Fibroblast of the conjunctiva (primary cell): ENCODE measurements at places on chromosomes 1 and 21.
A peak's percentile ranks its signal among the peaks of the same experiment; 100 is the strongest.

- no peak for DNase-seq
Observed at GRCh38 chr1:91707890-91708218, 178.1 kb downstream of the TGFBR3 start.

- DNase-seq = no peak
Observed at GRCh38 chr1:218384581-218384993, 39.5 kb downstream of the TGFB2 start.

- DNase-seq = no peak
Observed at GRCh38 chr1:156616463-156616862, 2.8 kb upstream of the HAPLN2 start.

DNA sequence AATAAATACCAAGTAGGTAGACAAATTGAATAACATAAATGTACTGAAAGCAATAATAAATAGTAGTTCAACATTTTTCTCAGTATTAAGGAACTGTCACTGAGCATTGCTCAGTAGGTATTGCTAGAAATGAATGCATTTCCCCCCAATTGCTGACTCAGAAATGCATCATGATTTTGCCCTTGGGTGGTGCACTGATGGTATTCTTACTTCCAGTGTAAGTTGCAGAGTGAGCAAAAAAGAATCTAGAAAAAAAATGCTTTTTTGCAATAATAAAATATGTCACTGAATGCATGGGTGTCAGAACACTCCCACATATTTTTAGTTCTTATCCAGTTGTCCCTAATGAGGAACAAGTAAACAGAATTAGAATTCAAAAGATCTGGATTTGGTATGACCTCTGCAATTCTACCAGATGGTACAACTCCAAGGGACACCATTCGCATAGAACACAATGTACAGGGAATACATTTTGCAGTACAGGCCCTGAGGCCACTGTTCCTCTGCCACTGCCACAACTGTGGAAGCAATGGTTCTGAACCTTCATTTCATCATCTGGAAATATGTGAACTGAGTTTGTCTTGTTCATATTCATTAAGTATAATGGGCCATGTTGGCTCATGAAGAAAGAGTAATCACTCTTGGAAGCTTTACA is 78.0 kb downstream of the ATP6V1G3 start:
- DNase-seq = no peak

GRCh38 chr1:116698244-116698595 is 30.7 kb upstream of the IGSF3 start:
- DNase-seq = no peak

- no peak for DNase-seq
Observed at GRCh38 chr1:113266788-113267187, 123.5 kb upstream of the MAGI3 start.

- DNase-seq = no peak
Observed at GRCh38 chr21:25375675-25376074, 231.6 kb downstream of the MRPL39 start.

GRCh38 chr1:196734460-196734859 is 40.2 kb upstream of the CFHR3 start:
- no peak for DNase-seq

DNA sequence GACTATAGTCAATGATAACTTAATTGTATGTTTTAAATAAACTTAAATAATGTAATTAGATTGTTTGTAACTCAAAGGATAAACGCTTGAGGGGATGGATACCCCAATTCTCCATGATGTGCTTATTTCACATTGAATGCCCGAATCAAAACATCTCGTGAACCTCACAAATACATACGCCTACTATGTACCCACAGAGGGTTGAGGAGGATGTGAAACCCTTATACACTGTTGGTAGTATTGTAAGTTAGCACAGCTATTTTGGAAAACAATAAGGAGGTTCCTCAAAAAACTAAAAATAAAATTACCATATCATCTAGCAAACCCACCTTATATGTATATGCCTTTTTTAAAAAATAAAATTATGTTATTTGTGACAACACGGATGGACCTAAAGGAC is 198.6 kb downstream of the MRPL39 start:
- no peak for DNase-seq

DNA sequence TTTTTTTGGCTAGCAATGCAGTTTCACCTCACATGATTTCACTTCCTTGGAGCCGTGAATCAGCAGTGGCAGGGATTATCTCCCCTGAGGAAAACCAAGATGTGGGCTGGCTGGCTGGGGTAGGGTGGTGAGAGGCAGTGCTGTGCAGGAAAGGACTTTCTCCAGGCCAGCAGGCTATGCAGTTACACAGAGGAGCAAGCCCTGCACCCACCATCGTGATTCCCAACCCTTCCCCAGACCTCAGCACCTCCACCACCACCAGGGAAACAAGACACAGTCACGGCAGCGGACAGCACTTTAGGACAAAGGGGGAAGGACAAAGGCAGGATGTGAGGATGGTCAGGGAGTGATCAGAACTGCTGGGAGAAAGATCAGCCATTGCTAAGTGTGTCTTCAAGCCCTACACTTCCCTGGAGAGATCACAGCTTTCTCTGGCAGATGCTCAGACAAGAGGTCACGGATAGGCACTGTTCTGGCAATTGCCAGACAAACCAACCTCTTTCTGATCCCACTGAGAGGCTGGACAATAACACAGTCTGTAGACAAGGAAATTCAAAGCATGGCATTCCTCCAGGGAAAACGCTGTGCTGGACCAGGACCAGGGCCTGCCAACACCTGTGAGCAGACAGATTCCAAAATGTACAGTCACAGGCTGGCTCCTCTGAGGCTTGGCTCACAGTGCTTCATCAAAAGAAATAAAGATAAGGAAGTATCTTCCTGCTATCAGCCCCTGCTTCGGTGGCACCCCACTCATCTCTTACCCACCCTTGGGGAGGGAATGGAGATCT is 509.4 kb downstream of the SMYD3 start:
- DNase-seq = no peak

DNA sequence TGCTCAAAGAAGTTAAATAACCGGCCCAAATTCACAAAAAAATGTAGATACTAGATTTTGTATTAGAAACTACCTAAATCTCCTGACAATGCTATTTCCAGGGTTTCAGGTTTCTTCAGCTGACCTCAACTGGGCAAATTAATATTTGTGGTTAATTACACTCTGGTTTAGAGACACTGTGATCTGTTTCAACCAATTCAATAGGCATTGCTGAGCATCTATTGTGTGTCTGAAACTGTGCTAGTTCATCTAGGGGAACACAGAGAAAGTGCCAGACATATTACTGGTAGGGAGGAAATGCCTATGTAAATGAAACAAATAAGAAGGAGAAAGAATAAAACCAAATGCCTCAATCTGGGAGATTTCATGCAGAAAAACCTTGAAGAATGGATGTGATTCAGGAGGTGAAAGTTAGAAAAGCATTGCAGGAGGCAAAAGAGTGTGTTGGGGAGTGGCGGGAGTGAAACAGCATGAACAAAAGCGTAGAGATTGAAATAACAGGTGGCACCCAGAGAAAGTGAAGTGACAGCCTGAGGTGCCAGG is 51.3 kb upstream of the IVNS1ABP start:
- DNase-seq = no peak

DNA sequence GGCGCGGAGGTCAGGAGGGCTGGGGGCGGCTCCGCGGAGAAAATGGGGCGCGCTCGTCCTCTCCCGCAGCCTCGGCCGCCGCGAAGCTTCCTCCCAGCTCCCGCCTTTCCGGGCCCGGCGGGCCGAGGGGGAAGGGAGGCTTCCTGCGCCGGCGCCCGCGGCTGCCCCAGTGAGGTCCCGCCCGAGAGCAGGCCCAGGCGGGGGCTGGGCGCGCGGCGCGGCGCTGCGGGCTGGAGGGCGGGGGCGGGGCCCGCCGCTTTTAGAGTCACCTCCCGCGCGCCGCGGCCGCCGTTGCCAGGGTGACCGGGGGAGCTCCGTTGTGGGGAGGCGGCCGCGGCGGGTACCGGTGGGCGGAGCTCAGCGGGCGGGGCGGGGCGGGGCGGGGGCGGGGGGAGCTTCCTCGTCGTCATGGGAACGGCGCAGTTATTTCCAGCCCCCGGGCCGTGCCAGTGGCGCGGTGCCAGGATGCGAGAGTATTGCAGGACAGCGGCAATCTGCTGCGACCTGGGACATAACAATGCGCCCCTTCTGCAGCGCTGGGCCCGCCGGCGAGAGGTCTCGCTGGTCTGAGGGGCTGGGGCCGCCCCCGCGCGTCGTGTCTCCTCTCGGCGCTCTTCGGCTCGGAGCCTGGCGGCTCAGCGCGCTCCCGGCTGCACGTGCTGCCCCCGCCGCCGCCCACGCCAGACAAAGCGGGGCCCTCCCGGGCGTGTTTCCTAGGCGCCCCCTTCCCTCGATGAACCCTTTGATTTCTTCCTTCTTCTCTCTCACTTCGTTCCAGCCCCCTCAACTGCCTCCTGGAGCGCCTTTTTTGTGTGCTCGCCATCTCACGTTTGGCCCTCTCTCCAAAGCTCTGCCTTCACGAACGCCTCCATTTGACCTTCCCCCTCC is 16.9 kb downstream of the IER5 start:
- DNase-seq = peak; percentile 72

GRCh38 chr1:178871551-178872320 is 859 bp upstream of the ANGPTL1 start:
- no peak for DNase-seq

GRCh38 chr1:76330991-76331603 is 256.6 kb downstream of the ST6GALNAC3 start:
- peak; percentile 72 for DNase-seq

- peak; percentile 67 for DNase-seq
Observed at GRCh38 chr1:12528021-12528852, 89.8 kb downstream of the DHRS3 start.

- peak; percentile 90 for DNase-seq
Observed at GRCh38 chr1:232950197-232951176, at the start of gene NTPCR. Gene NTPCR, plus strand, starts transcription at chr1:232950611. Its CDS starts 100 bp downstream, at chr1:232950711.

DNA sequence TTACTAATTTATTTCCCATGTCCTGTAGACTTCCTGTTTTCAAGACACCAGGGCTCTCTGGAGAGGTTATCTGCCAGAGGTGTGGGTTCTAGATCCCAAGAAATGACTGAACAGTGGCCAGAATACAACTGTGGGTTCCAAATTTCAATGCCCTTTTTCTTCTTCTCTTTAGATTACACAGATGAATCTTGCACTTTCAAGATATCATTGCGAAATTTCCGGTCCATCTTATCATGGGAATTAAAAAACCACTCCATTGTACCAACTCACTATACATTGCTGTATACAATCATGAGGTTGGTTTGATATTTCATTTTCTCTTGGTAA is 15.0 kb downstream of the IFNAR2 start:
- DNase-seq = no peak

GRCh38 chr1:202593845-202594244 is 116.4 kb downstream of the SYT2 start:
- DNase-seq = no peak

DNA sequence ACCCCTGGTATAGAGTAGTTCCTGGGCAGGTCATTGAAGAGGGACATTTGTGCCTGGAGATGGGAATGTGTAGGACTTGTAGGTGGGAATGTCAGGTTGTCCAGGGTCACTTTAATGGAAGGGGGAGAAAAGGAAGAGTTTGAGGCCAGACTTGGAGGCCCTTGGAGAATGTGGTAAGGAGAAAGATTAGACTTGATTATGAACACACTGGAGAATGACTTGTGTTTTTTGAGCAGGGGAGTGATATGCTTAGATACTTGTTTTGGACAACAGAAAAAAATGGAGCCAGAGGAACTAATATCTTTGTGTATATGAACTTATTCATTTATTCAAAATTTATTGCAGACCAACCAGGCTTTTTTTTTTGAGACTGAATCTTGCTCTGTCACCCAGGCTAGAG is 17.9 kb downstream of the ELAPOR1 start:
- no peak for DNase-seq

DNA sequence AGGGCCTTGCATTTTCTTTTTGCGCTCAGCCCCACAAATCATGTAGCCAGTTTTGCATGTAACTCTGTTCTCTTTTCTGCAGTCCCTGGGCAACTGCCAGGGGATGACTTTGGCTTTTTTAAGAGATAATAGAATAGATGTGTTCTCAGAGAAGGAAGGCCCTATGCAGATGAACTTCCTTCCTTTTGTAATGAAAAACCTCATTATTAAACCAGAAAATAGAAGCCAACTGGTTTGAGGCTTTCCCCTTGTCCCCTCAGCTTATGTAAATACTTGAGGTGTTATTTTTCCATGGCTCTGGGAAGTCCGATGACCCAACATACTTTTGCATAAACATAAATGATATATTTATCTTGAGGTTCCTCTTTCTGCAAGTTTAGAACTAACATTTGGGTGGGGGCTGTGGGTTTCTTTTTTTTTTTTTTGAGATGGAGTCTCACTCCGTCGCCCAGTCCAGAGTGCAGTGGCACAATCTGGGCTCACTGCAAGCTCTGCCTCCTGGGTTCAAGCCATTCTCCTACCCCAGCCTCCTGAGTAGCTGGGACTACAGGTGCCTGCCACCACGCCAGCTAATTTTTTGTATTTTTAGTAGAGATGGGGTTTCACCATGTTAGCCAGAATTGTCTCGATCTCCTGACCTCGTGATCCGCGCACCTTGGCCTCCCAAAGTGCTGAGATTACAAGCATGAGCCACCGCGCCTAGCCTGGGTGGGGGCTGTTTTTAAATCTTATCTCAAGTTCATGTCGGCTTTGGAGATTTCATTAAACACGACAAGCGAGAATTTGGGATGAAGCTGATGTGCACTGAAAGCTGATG is 14.4 kb upstream of the FCRL5 start:
- DNase-seq = no peak
